ENCODE measurements at places on chromosomes 1 and 21. TPM values are rescaled to one million over a fixed set of nuclear protein-coding genes. Genes with fewer than 3 reads are reported as not detected.

GRCh38 chr1:205595861-205596260, 36.0 kb downstream of the ELK4 start:
- peak; percentile 29 for DNase-seq
- H3K36me3 ChIP-seq: no peaks in the 10 kb centered on the region
- H3K27ac ChIP-seq: no peak overlapping the region
- no peak overlapping the region for H3K4me3 ChIP-seq
- peaks cover 39% of the 10 kb centered on the region for H3K4me1 ChIP-seq
- H3K27me3 ChIP-seq: no peaks in the 10 kb centered on the region

GRCh38 chr1:173749137-173749536, 34.4 kb downstream of the KLHL20 start:
- no peak overlapping the region for H3K4me3 ChIP-seq
- no peak for DNase-seq
- H3K36me3 ChIP-seq: peaks cover 27% of the 10 kb centered on the region
- no peak overlapping the region for H3K27ac ChIP-seq
- no peaks in the 10 kb centered on the region for H3K4me1 ChIP-seq
- H3K27me3 ChIP-seq: no peaks in the 10 kb centered on the region

GRCh38 chr1:185720633-185721272, 13.4 kb upstream of the HMCN1 start:
- no peak overlapping the region for H3K4me3 ChIP-seq
- H3K27ac ChIP-seq: no peak overlapping the region
- no peaks in the 10 kb centered on the region for H3K36me3 ChIP-seq
- DNase-seq: no peak

DNA sequence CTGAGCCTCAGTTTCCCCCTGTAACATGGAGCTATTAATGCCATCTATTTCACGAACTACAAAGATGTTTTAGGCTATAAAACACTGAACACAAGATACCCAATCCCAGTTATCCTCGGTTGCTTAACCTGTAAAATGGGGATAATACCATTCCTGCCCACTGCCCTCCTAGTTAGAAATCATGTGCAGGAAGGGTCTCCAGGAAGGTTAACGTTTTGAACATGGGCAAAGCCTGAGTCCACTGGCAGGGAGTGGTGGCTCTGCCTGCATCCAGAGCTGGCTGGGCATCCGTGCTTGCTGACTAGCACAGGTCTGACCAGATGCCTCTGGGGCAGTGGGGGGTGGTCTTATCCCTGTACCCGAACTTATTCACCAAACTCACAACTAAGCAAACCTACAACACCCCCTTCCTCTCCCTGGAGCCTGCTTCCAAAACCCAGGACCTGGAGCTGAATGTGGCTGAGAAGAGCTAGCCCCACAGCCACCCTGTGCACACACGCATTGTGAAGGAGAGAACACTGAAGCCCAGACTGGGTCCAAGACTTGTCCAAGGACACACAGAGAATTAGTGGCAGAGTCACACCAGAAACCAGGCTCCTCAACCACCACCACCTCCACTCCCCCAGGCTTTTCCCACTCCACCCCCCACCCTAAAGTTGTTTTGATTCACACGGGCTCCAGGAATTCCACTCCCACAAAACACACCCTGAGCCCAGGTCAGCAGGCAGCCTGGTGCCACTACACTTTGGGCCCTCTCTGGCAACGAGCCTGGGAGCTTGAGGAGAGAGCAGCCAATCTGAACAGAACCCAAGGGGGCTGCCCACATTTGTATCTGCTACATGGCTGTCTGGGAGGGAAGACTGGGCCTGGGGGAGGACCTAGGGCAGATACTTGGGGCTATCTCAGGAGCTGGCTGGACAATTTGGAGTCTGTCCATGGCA, 1.6 kb downstream of the E2F2 start:
- DNase-seq: no peak
- no peak overlapping the region for H3K27ac ChIP-seq
- H3K4me1 ChIP-seq: peaks cover 42% of the 10 kb centered on the region
- H3K27me3 ChIP-seq: no peaks in the 10 kb centered on the region
- H3K4me3 ChIP-seq: no peak overlapping the region

- H3K27me3 ChIP-seq: no peaks in the 10 kb centered on the region
- no peak for DNase-seq
- no peaks in the 10 kb centered on the region for H3K36me3 ChIP-seq
- H3K4me1 ChIP-seq: no peaks in the 10 kb centered on the region
- H3K27ac ChIP-seq: no peak overlapping the region
- no peak overlapping the region for H3K4me3 ChIP-seq
These were observed 51.6 kb downstream of the GNG4 start for GRCh38 chr1:235597867-235598553.

DNA sequence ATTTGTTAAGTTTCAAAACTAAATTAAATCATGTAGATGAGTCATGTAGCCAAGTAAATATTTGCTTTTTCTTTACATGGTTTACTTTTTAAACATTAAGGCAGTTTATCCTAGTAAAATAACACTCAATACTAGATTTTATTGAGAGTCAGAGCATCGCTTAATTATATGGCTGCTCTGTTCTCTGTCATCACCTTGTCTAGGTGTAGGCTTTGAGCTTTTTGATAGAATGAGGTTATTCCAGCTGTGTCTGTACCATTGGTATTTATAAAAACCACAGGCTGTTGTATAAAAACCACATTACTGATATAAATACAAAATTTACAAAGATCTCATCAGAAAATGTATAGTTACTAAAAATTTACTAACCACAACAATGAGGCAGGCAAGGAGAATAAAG, 42.5 kb upstream of the GPR52 start:
- no peak overlapping the region for H3K27ac ChIP-seq
- no peaks in the 10 kb centered on the region for H3K27me3 ChIP-seq
- DNase-seq: no peak
- H3K4me3 ChIP-seq: no peak overlapping the region
- no peaks in the 10 kb centered on the region for H3K36me3 ChIP-seq

- H3K36me3 ChIP-seq: no peaks in the 10 kb centered on the region
- H3K27me3 ChIP-seq: no peaks in the 10 kb centered on the region
- no peak overlapping the region for H3K27ac ChIP-seq
- no peak for DNase-seq
These were observed 98.4 kb upstream of the USP25 start for GRCh38 chr21:15631342-15631741.

DNA sequence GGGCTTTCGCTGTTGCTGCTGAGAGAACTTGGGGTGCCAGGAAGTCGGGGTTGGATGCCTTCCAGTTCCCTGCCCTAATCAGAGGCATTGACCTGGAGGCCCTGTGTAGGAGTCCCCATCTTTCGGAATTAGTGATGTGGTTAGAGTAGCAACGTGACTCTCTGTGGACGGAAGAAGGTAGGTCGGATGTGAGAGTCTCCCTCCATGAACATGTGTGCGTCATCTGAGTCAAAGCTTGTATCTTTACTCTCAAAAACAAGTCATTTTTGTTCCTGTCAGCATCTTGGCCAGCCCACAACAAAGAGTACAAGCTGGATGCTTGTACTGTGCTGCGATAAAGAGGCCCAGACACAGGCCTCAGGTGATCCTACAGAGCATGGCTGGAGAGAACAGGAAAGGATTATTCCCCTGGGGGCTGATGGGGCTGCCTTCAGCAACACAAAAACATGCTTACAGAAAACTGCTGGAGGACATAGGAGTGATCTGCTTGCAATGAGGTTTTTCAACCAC, 31.0 kb upstream of the IL10 start:
- H3K27ac ChIP-seq: no peak overlapping the region
- no peaks in the 10 kb centered on the region for H3K4me1 ChIP-seq
- no peaks in the 10 kb centered on the region for H3K36me3 ChIP-seq
- no peak for DNase-seq
- H3K4me3 ChIP-seq: no peak overlapping the region

DNA sequence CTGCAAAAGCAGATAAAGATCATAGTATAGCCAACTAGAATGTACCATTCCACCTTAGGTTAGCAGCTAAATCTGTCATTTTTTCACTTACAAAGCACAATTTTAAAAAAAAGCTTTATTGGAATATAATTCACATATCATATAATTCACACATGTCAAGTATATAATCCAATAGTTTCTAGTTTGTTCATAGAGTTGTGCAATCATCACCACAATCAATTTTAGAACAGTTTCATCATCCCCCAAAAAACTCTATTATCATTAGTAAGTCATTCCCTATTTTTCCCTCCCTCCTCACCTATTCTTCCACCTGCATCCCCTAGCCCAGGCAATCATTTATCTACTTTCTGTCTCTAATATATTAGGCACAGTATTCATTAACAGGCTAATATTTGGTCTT, 32.0 kb upstream of the INSL5 start:
- H3K27ac ChIP-seq: no peak overlapping the region
- H3K27me3 ChIP-seq: no peaks in the 10 kb centered on the region
- H3K36me3 ChIP-seq: no peaks in the 10 kb centered on the region
- H3K4me1 ChIP-seq: no peaks in the 10 kb centered on the region
- H3K4me3 ChIP-seq: no peak overlapping the region
- no peak for DNase-seq

DNA sequence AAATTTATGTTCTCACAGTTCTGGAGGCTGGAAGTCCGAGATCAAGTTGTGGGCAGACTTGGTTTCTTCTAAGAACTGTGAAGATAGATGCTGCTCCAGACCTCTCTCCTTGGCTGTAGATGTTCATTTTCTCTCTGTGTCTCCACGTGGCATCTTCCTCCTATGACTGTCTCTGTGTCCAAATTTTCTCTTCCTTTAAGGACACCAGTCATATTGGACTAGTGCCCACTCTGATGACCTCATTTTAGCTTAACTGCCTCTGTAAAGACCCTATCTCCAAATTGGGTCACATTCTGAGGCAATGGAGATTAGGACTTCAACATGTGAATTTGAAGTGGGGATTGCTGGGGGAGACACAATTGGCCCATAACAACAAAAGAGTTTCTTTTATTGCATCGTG, 125.3 kb upstream of the ETS2 start:
- H3K4me3 ChIP-seq: no peak overlapping the region
- H3K36me3 ChIP-seq: no peaks in the 10 kb centered on the region
- H3K27me3 ChIP-seq: no peaks in the 10 kb centered on the region
- DNase-seq: no peak

DNA sequence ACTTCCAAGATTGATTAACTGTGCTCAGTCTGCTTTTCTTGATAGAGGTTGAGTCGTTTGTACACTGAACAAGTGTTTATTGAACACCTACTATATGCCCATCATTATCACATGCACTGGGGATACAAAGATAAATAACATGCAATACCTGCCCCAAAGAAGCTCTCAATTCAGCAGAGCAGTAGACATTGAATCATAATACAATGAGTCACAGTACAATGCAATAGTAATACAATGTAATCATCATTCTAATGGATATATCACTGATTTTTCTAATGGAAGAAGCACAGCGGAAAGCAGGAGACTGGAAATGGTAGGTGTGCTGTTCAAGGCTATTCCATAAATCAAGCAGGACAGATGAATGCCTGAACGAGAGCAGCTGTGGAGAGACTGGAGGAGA, 3.7 kb upstream of the SEC16B start:
- no peak overlapping the region for H3K4me3 ChIP-seq
- H3K4me1 ChIP-seq: no peaks in the 10 kb centered on the region
- H3K27ac ChIP-seq: no peak overlapping the region
- DNase-seq: no peak

- no peaks in the 10 kb centered on the region for H3K4me1 ChIP-seq
- no peak for DNase-seq
- peaks cover 23% of the 10 kb centered on the region for H3K27me3 ChIP-seq
- H3K4me3 ChIP-seq: no peak overlapping the region
- H3K36me3 ChIP-seq: no peaks in the 10 kb centered on the region
These were observed 24.3 kb upstream of the PLCH2 start for GRCh38 chr1:2451741-2452140.

- no peak overlapping the region for H3K27ac ChIP-seq
- DNase-seq: peak; percentile 86
- H3K36me3 ChIP-seq: no peaks in the 10 kb centered on the region
- H3K27me3 ChIP-seq: no peaks in the 10 kb centered on the region
- H3K4me1 ChIP-seq: no peaks in the 10 kb centered on the region
These were observed 22.6 kb downstream of the SLC5A9 start for GRCh38 chr1:48245106-48245505.

- DNase-seq: no peak
- H3K4me1 ChIP-seq: no peaks in the 10 kb centered on the region
- no peaks in the 10 kb centered on the region for H3K27me3 ChIP-seq
- no peak overlapping the region for H3K27ac ChIP-seq
These were observed 338.2 kb upstream of the VAMP3 start for GRCh38 chr1:7432900-7433380.

- H3K36me3 ChIP-seq: no peaks in the 10 kb centered on the region
- no peaks in the 10 kb centered on the region for H3K4me1 ChIP-seq
- H3K4me3 ChIP-seq: no peak overlapping the region
- H3K27me3 ChIP-seq: no peaks in the 10 kb centered on the region
- H3K27ac ChIP-seq: no peak overlapping the region
These were observed 43.1 kb downstream of the RGSL1 start for GRCh38 chr1:182493063-182493462.

- no peaks in the 10 kb centered on the region for H3K27me3 ChIP-seq
- H3K36me3 ChIP-seq: no peaks in the 10 kb centered on the region
- H3K27ac ChIP-seq: no peak overlapping the region
These were observed 45.4 kb downstream of the NEK7 start for GRCh38 chr1:198201956-198202784.

DNA sequence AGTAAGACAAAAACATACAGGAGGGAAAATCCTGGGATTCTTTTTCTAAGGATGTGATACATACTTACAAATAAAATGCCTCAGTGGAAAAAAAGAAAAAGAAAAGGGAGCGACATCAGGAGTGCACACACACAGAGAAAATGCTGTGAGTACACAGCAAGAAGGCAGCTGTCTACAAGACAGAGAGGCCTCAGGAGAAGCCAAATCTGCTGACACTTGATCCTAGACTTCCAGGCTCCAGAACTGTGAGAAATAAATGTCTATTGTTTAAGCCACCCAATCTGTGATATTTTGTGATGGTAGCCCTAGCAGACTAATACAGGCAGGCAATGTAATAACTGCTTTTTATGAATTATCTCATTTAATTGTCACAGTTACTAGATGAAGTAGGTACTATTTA, 17.0 kb upstream of the TRIM45 start:
- H3K27me3 ChIP-seq: no peaks in the 10 kb centered on the region
- no peak overlapping the region for H3K27ac ChIP-seq
- no peaks in the 10 kb centered on the region for H3K4me1 ChIP-seq
- no peak for DNase-seq
- no peaks in the 10 kb centered on the region for H3K36me3 ChIP-seq

Gene CFAP45
- total RNA-seq: 0.17 TPM

Gene S100A1
- 12.4 TPM for total RNA-seq

Gene FAM151A
- total RNA-seq: not detected

Gene NR5A2
- 0.83 TPM for total RNA-seq

Gene ENAH
- 229 TPM for total RNA-seq

Gene XPR1
- total RNA-seq: 21.0 TPM

Gene SLC45A1
- 11.3 TPM for total RNA-seq

Gene GJB3
- total RNA-seq: not detected

Gene OR2L8
- total RNA-seq: not detected

Gene WNT3A
- not detected for total RNA-seq

Gene TMCC2
- total RNA-seq: 5.8 TPM

Gene OTUD3
- total RNA-seq: 6.4 TPM

Gene FMOD
- total RNA-seq: 24.5 TPM

Gene CHI3L2
- total RNA-seq: not detected
